ENCODE measurements at places on chromosomes 12 and 14. TPM values are rescaled to one million over a fixed set of nuclear protein-coding genes. Genes with fewer than 3 reads are reported as not detected.

The C12orf76 gene
- 16.1 TPM for total RNA-seq

The GNB3 gene
- 0.65 TPM for total RNA-seq

The BEGAIN gene
- 1.4 TPM for total RNA-seq

The BATF gene
- total RNA-seq: 7.7 TPM

The PDZRN4 gene
- not detected for total RNA-seq

The FOXG1 gene
- total RNA-seq: under 0.01 TPM

The PPP1R1A gene
- total RNA-seq: not detected

The HNRNPA1 gene
- total RNA-seq: 373 TPM

The HVCN1 gene
- total RNA-seq: 2.0 TPM

The MYL2 gene
- total RNA-seq: not detected

Measured in placental epithelial cell (primary cell).